MM.1S (cell line): ENCODE measurements at places on chromosomes 6 and 20.

- DNase-seq, result no peak
These were observed 1.2 kb downstream of the IRF4 start for GRCh38 chr6:392441-393390.

DNA sequence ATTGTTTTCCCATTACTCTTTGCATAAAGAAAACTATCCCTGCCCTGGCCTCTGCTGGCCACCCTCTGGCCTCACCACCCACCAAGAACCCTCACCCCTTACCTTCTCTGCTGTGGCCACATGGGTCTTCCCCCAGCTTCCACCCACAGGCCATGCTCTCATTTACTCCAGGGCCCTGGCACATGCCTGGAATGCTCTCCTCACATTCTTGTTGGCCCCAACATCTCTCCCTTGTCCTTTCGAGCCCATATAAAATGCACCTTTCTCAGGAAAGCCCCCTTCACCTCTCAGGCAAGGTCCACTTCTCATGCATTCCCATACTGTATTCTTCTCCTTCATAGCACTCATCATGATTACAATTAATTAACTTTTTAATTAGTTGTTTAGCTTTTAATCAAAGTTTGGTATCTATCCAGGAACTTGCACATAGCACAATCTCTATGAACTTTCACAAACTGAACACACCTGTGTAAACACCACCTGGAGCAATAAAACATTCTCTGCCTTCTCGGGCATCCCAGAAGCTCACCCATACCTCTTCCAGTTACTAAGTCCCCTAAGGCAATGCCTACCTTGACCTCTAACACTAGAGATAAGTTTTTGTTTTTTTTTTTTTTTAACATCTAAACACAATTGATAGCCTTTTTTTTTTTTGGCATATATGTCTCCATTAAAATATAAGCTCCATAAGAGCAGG, 617.2 kb downstream of the PTPRT start:
- no peak for DNase-seq

DNA sequence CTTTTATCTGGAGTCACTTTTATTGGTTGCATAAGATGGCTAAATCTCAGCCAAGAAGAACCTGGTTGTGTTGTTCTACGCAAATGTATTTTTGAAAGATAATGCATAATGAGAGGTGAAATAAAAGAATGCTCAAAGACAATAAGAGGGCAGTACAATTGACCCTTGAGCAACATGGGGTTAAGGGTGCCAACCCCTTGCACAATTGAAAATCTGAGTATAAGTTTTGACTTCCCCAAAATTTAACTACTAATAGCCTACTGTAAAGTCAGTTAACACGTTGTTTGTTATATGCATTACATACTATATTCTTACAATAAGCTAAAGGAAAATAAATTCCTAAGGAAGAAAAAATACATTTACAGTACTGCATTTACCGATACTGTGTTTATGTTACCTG, 5.9 kb downstream of the RNF146 start:
- no peak for DNase-seq

DNA sequence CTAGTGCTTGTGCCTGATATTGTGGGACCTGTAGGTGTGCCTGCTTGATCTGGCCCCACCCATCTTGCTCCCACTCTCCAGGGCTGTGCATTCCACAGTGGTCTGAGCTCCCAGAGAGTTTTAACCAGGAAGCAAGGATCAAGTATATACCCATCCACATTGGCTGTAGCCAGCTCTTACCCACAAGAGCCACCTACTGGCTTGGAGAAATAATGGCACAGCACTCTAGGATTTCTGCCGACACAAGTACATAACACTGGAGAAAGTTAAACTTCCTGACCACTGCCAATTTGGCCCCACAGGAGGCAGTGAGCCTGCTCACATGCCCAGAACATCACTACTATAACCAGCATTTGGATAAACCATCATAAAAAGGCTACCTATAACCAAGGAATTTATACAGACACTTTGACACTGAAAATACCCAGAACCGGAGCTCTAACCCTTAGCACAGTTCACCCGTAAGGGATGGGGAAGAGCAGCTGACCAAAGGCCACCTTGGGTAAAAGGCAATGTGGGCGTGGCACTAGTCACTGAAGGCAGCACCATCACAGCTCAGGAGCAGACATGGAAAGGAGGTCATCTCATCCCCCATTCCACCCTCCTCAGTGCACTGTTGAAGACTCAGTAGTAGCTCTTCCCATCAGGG, 440.4 kb downstream of the BTBD3 start:
- DNase-seq, result peak; percentile 7

DNA sequence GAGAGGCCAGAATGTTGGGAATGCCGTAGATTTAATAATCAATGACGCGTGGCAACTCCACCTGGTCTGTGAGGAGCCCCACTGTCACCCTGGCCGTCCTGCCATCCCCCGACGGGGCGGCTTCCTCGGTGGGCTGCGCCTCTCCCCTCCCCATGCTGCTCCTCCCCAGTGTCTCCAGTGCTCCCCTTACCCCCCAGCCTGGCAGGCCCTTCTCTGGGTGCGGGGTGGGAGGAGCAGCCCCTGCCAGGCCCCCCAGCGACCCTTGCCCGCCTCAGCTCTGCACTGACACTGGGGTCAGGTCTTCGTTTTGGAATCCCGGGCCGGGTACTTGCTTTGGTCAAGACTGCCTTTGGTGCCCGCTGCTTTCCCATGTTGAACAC, 82.3 kb upstream of the FRMD1 start:
- DNase-seq, result no peak

DNA sequence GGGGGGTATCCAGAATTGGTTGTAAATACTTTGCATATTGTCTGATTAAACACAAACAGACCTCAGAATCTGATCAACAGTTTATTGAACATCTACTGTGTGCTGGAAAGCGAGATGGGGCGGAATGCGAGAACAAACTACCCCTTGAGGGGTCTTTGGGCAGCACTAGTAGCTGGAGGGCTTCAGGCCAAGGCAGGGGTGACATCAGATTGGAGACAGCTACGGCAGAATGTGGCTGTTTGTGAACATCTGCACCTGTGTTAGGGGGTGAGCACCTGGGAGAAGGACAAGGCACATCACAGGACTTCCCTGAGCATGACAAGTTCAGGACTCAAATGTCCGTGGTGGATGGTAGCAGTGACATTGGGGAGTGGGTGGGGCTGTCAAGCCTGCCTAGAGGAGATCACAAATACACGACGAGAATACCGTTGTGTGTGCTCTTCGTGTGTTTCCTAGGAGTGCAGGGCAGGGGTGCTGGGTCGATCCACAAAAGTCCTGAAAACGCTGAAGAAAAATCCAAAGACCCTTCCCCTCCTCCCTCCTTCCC, 59.5 kb downstream of the SRC start:
- DNase-seq, result no peak

DNA sequence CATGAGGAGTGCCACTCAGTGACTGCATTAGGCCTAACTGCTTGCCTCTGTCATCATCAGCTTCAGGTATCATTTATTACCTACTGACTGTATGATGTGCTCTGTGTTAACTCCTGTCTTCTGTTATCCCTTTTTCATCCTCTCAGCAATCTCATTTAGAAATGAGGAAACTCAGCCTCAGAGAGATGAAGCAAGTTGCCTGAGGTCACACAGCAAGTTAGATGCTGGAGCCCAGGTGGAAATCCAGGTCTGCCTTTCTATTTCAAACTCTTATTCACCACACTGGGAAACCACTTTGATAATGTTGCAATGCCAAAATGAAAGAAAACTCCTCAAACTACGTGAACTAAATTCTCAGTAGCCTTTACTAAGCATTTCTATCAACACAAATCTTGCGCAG, 1.3 kb downstream of the FERMT1 start:
- DNase-seq, result no peak

DNA sequence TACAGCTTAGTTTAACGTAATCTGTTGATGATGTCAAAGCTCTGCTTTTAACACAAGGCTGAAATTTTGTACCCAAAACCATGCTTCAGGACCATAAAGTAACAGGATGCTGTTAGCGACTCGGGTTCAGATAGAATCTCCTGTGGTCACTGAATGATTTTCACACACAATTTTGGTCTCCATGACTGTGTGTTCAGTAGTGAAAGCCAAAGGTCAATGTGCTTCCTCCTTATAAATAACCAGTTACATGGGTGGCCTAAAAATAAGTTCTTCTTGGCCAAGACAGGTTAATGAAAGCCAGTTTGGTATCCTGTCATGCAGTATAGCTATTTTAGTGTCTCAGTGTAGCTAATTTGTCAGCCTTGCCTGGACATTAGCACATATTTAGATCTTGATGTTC, 19.1 kb upstream of the LOC128125822 start:
- DNase-seq, result peak; percentile 35

GRCh38 chr6:139436200-139436956, 61.9 kb upstream of the CITED2 start:
- no peak for DNase-seq

DNA sequence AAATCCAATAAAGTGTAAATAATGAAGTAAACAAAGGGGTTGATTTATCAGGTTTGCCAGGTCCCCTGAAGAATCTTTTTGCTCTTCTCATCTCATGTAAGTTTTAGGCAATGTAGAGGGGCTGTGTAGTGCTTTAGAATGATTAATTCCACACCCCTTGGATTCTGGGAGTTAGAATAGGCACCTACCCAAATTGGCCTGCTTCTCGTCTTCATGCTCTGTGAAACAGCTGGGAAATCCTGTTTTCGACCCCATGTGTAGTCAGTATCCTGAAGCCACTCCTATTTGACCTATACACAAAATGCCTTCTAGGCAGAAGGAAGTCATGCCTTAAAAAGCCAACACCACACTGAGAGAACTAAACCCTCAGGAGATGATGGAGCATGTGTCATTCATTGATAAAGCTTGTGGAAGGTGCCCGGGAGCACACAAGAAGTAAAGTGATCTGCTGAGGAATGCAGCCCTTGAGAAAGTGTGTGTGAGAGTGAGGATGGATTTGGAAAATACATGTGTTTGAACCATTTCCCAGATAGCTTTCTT, 170.9 kb downstream of the KLHL32 start:
- no peak for DNase-seq

DNA sequence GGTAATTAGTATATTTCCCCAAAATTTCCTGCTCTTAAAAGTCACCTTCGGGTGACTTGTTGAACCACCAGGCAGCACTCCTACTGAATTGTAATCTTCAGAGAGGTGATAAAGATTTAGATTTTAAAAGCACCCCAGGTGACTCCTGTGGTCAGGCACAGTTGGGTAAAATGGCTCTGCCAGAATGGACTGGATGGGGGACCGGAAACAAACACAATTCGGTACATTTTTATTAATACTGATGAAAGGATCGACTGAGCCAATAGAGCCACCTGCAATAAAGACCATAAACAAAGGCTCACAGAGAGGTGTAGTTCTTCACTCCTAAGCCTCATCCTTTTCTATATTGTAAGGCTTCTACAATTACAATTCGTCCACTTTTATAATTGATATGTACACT, 19.6 kb upstream of the FAM83C start:
- no peak for DNase-seq

GRCh38 chr6:53792973-53793317, 1.9 kb upstream of the LRRC1 start:
- DNase-seq, result no peak

DNA sequence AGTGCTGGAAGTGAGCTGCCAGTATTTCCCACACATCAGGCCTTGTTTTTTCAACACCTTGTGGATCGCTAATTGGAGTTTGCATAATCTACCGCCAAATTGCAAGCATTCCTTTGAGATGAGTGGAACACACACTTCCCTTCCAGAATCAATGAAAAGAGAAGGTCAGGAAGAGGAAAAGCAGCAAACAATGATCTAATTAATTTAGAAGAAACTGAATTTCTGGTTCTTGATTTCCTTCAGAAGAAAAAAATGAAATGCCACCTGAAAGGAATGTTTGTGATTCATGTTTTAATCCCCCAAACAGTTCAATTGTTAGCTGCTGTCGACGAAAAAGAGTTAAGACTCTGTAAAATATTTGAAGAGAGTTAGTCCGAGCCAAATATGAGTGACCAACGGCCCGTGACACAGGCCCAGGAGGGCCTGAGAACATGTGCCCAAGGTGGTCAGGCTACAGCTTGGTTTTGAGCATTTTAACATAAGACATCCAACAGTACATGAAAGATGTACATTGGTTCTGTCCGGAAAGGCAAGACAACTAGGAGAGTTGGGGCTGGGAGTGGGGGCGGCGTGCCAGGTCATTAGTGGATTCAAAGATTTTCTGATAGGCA, 182.3 kb downstream of the MTFR2 start:
- no peak for DNase-seq

DNA sequence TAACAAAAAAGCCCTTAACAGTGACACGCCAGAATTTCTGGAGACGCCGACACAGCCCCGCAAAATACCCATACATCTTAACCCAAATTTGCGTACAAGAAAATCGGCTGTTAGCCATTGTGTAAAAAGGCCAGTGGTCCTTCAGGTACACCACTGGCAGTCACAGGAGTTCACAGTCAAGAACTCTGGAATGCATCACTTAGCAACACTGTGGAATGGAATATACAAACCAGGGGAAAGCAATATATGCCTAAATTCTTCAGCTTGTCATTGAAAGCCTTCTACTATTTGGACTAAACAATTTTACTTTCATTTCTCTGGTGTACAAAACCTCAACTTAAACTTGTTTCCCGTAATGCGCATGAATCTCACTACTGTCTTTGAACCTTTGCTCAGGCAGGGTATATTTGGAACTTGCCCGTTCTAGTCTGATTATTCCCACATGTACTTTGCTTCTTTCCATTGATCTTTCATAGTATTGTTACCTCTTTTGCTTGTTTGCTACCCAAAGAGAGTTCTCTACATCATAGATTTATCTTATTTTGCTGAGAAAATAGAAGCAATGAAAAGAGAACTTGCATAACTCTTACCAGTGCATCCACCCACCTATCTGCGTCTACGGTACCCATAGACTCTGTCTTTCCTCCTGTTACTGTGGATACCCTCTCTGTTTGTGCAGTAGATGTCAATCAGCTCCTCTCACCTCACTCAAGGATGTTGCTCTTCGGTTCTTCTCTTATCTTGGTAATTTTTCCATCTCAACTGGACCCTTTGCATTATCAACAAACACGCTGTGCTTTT, at the start of gene ARMH2:
Gene ARMH2, minus strand, starts transcription at position 178 of the 801 bp plus-strand sequence. Its CDS starts 60 bp downstream, at position 118.
- no peak for DNase-seq

GRCh38 chr20:52972190-52972937, at the start of gene TSHZ2:
TSS of gene TSHZ2 (plus strand) at chr20:52972358. CDS start at chr20:52973294, 936 bp downstream.
- DNase-seq, result peak; percentile 11

- no peak for DNase-seq
These were observed 11.0 kb upstream of the ASCC3 start for GRCh38 chr6:100892116-100892515.

DNA sequence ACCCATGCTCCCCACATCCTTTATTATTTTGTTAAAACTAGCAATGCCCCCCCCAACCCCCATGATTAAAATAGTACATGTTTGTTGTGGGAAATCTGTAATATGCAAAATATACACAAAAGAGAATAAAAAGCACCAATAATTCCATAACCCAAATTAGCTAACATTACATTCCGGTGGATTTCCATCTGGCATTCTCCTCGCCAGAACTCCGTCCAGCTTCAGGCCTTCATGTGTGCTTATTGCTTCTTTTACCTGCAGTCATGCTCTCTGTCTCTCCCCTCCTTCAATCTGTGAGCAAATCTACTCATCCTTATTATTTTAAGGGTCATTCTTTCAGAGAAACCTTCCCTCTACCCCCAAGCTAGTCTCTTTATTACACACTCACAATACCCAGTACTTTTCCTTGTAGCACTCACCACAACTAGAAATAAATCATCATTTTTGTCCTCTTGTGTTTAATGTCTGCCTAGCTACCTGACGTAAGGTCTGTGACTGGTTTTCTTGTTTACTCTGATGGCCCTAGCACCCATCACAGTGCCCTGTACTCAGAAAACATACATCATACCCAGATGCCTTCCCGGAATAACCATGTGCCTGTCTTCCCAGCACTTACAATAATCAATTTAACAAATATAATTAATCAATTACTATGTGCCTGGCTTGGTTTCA, 25.6 kb upstream of the IER3 start:
- DNase-seq, result no peak
